ENCODE measurements at places on chromosomes 12 and 14. TPM values are rescaled to one million over a fixed set of nuclear protein-coding genes. Genes with fewer than 3 reads are reported as not detected.

Gene OVCH1
- total RNA-seq: not detected

Gene ACSS3
- not detected for total RNA-seq

GRCh38 chr12:28258998-28259397 is 68.7 kb downstream of the CCDC91 start:
- DNase-seq: no peak

Gene TMTC2
- 3.3 TPM for total RNA-seq

- no peak for DNase-seq
Observed at GRCh38 chr12:82470906-82471512, 112.7 kb downstream of the METTL25 start.

Measured in activated naive CD8-positive, alpha-beta T cell treated with anti-CD3 and anti-CD28 coated beads, Interleukin-2, amount 10 ng/mL, durations not matched to agents 7 days and 5 days (primary cell).